Heart left ventricle (tissue), 16 donors: ENCODE measurements at places on chromosomes 6 and 20. TPM values are rescaled to one million over a fixed set of nuclear protein-coding genes. Genes with fewer than 3 reads are reported as not detected.

- no peak for DNase-seq
Measured at GRCh38 chr20:39289316-39289715, 327.2 kb downstream of the DHX35 start.

The COL9A1 gene
- not detected for total RNA-seq

The CGA gene
- total RNA-seq = not detected

GRCh38 chr6:43437700-43438099 is 10.4 kb downstream of the ABCC10 start:
- DNase-seq = no peak

DNA sequence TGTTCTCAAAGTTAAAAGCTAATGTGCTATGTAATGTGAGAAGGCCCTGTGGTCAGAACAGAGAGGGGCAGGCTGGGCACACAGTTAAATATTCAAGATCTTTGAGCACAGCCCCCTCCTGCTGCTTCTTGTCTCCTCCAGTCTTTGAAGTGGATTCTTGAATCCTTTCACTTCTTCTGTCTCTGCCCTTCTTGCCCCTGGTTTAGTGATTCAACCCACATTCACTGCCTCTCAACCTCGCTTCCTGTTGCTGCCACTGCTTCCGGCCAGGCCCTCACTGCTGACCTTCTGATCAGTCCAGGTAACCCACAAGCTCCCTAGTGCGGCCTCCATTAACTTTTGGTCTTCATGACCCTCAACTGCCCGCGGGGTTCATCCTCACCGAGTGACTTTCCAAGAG is 417.3 kb upstream of the NOX3 start:
- no peak for DNase-seq

- DNase-seq = no peak
Measured at GRCh38 chr6:80277501-80277900, 171.0 kb downstream of the BCKDHB start.

DNA sequence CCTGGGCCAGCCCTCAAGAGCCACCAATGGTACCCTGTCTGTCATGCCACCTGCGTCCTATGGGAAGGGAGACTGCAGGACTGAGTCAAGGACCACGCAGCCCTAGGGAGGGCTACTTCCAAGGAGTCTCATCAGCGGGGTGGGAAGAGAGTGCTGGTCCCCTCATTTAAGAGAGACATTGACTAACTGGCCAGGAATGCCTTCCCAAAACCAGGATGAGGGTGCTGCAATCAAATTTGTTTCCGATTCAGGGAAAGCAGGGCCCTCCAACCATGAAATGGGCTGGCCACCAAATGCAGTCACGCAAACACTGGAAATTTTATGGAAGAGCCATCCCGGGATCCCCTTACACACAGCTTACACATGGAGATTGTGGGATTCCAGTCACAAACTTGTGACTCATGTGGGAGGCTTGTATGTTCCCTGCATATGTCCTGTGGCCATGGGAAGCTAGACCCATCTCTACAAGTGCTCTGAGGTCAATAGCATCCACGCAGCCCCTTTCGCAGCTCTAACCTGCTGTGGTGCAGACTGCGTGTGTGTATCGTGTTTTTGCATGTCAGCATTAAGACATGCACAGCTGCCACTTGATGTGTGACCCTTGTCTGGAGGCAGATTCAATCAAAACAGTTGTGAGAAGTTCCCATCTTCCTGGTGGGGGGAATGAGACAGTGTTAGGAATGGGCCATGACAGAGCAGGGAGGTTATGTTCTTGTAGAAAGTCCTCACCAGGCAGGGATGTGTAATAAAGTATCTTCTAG is 53.0 kb upstream of the CST7 start:
- DNase-seq = no peak

The TNXB gene
- total RNA-seq = 17.8 TPM

DNA sequence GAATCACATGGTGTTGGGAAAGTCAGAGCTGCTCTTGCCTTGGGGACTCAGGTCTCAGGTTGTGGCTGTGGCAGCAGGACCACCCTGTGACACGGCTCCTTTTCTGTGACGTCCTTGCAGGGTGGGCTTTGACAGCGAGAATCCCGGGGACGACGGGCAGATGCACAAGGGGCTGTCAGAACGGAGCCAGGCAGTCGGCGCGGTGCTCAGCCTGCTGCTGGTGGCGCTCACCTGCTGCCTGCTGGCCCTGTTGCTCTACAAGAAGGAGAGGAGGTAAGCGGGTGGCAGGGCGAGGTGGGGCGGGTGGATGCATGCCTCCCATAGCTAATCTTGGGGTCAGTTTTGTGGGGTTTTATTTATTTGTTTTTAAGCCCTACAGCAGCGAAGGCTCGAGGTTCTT is 19.2 kb upstream of the SLC22A1 start:
- DNase-seq = no peak

- no peak for DNase-seq
Measured at GRCh38 chr20:50630578-50631263, 60.6 kb downstream of the RIPOR3 start.

DNA sequence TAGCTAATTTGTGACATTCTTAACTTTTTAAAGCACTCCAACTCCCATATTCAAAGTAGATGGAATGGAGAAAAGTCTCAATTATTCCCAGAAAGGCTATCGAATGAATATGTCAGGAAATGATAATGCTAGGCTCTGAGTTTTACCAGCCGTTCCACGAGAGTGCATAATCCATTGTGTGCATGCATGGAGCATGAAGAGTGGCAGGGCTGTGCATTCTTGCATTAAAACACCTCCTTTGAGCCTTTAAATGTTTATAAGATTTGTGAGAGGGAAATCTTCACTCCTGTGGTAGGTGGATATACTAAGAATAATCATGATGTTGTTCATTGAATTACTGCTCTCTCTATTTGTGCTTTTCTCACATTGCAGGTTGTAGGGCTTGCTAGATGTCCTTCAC is 178.3 kb downstream of the CARMIL1 start:
- DNase-seq = no peak

DNA sequence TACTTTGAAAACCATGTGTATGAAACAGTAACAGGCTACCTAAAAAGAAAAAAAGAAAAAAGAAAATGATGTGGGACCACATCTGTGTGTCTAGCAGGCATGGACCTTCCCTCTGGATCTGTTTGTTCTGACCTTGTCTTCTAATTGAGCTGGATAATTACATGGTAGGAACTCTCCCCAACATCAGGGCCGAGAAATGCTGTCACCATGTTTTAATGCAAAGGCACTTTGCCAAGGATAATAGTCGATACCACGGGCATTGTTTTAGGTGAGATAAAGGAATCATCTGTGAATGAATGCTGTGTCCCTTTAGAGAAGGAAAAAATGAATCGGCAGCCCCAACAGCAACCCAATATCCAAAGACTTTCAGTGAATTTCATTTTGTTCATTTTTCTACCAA is 149.1 kb downstream of the ZDHHC14 start:
- DNase-seq = no peak

The SSTR4 gene
- not detected for total RNA-seq

DNA sequence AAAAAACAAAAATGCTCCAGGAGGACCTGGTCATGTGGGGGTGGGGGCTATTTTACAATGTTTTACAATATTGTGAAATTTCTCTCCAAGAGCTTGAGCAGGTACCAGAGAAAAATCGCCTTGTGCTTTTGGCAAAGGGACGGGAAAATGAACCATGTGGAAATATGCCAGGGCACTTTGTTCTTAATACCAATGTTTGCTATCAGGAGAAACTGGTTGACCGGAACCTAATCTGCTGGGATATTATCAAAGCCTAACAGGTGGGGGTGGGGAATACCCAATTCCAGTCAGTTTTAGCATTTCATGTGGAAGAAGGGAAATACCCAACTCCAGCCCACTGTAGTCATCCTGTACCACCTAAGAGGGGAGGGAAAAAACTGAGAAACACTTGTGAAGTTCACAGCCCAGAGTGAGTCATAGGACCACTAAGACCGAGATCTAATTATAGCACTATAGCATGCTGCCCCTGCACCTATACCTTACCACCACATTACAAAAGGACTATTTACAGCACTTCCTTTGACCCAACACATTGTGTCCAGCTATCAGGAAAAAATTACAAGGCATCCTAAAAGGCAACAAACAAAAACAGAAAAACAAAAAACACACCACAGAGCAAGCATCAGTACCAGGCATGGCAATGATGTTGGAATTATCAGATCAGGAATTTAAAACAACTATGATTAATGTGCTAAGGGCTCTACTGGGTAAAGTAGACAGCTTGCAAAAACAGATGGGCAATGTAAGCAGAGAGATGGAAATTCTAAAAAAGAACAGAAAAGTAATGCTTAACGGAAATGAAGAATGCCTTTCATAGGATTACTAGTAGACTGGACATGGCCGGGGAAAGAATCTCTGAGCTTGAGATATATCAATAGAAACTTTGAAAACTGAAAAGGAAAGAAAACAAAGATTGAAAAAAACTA is 84.1 kb upstream of the POPDC3 start:
- DNase-seq = no peak

- no peak for DNase-seq
Measured at GRCh38 chr6:157607317-157608109, 215.5 kb upstream of the SNX9 start.

DNA sequence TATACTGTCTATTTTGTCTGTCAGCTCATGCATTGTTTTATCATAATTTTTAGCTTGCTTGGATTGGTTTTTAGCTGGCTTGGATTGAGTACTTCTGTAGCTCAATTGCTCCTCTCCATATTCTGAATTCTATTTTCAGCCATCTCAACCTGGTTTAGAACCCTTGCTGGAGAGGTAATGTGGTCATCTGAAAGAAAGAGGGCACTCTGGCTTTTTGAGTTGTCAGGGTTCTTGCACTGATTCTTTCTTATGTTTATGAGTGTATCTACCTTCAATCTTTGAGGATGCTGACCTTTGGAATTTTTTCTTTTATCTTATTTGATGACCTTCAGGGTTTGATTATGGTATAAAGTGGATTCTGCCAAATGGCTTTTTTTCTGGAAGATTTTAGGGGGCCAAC is 632.7 kb upstream of the ID4 start:
- no peak for DNase-seq

DNA sequence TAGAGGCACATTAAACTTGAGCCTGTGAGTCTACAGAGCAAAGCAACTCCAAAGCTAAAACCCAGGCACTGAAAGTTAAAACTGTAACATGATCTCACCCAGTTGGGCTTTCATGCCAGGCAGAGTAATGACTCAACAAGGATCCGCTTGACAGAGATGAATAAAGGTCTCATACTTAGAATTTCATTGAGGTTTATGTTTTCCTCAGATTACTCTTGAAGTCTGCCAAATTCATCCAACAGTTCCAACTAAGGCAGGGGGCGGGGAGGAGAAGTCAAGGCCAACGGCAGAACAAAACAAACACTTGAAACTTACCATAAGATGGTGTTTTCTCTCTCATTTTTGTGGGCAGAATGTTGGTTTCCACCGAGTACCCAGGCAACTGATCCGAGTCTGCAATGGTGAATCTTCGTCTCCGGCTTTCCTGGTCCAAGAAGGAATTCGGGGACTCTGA is 54.0 kb upstream of the IPCEF1 start:
- peak; percentile 59 for DNase-seq

DNA sequence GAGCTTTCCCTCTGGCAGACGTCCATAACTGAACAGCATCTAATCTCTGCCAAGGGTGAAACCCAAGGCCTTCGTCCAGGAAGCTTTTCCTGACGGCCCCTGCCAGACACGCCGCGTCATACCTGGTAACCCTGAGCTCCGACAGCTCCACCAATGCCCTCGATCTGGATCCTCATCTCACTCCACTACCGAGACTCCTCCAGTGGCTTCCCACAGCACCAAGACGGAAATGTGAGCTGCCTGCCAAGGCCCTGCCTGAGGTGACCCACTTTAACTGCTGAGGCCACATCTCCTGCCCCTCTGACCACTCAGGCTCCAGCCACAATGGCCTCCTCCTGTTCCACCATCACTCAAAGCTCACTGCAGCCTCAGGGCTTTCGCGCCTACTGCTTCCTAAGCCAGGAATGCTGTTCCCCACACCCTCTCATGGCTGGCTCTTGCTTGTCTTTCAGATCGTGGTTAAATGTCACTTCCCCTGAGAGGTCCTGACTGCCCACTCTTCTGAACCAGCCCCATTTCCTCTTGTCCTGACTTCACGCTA is 143.2 kb downstream of the PREX1 start:
- no peak for DNase-seq

The ROMO1 gene
- total RNA-seq = 150 TPM

The MYBL2 gene
- not detected for total RNA-seq

GRCh38 chr20:64057628-64058498 is 5.1 kb upstream of the TCEA2 start:
- DNase-seq = peak; percentile 85

DNA sequence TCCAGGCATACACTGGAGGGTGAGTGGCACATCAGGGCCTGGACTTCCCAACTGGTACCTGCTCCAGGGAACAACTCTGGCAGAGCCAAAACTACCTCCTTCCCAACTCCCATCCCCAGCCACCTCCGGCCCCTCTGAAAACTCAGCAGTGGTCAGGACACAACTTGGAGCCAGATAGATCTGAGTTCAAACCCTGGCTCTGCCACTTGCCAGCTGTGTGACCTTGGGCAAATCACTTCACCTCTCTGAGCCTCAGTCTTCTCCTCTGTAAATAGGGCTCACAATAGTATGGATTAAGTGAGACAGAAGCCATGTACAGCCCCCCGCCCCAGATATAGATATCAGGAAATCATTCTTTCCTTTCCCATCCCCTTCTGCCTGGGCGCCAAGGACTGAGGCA is 10.7 kb downstream of the AHCY start:
- DNase-seq = no peak
